ENCODE measurements at places on chromosomes 3 and 15.

DNA sequence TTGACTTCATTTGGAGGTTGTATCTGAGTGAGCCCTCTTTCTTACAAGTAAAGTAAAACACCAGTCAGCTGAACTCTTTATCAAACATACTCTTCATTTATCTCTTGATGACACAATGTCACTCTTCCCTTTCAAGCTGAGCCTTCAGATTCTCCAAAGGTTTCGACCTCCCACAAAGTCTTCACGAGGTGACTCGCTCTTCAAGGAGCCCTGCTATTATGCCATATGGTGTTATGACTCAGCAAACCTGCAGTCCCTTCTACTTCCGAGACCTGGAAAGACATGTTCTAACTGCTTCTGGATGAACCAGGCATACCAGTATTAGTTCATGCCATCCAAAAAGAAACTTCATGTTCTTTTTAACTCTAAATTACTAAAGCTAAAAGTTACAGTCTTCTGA is 23.1 kb downstream of the AADAC start:
- DNase-seq: peak; percentile 7

DNA sequence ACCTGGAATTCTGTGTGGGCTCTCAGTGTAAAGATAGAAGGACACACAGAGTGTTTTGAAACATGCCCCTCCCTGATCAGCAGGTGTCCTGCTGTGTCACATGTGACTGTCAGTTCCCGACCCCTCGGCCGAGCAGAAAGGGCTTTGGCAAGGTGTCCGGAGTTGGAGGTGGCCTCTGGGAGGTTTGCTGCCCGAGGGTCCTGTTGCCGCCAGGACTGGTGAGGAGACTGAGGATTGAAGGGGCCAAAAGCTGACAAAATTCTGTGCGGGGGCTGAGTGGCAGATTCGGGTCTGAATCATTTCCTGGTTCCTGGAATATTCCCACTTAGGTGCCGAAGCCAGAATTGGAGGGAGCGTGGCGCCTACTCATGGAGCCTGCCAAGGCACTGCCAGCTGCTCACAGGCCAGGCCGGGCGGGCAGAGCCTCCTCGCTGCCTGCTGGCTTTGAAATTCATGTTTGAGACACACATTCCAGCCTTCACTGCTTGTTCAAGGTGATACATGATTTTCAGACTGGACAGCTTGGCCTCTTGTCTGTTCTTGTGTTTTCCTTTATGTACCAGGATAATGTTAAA is 83.8 kb downstream of the APBA2 start:
- no peak for DNase-seq

- DNase-seq: no peak
Measured at GRCh38 chr3:95460274-95460673, 1354.1 kb upstream of the EPHA6 start.

- no peak for DNase-seq
Measured at GRCh38 chr15:68300115-68300940, 22.8 kb downstream of the FEM1B start.

- DNase-seq: no peak
Measured at GRCh38 chr3:172929451-172929850, 178.9 kb downstream of the ECT2 start.

Data from NAMALWA (cell line).